ENCODE measurements at places on chromosomes 5 and 9.

DNA sequence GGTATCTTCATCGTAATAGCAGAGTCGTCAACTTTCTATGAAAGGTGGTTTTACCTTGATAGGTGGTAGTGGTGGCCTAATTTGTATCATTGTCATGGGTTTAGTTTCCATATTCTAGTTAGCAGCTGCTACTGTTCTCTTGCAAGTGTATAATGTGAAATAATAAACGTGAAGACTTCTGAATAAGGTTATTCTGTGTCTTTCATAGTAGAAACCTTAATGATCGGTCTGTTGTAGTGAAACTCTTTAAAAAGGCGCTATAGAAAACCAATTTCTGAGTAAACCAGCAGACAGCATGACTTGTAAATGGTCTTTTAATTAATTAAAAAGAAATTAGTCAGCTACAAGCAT, 1.6 kb downstream of the SET start:
- DNase-seq, result no peak

DNA sequence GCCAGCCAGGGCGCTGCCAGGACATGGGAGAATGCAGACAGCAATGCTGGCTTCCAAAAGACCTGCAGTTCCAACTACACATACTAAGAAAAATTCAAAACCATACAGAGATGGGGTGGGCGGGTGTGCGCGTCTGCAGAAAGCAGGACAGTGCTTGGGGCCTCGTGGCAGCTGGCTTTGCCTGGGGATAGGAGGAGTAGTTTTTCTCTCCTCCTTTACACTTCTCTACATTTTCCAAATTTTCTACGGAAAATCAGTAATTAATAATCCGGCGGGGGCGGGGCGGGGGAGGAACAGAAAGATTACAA, 43.6 kb upstream of the SARDH start:
- no peak for DNase-seq

DNA sequence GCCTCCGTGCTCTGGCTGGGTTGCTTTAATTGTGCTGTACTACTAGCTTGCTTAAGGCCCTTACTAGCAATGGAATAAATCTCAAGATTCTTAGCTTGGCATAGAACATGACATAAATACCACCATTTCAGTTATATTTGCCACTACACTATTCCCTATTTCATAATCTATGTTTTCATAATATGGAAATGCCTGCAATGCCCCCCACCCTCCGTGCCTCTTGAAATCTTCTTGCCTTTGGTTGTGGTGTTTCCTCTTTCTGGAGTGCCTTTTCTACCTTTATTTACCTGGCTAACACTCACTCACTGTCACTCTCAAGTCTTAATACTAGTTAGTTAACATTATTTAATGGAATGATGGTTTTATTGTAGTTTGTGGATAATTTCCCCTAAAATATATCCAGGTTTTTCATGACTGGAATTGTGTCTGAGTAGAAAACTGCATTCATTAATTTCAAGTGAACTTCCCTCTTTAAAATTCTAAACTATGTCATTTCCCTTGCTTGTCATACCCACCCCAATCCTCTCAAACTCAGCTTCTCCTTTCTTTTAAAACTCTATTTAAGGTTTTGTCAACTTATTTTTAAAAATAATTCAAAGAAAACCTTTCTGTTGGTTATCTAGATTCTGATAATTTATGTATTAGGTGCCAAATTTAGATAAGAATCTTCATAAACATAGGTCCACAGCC, 521.7 kb upstream of the DAB2 start:
- DNase-seq, result no peak

DNA sequence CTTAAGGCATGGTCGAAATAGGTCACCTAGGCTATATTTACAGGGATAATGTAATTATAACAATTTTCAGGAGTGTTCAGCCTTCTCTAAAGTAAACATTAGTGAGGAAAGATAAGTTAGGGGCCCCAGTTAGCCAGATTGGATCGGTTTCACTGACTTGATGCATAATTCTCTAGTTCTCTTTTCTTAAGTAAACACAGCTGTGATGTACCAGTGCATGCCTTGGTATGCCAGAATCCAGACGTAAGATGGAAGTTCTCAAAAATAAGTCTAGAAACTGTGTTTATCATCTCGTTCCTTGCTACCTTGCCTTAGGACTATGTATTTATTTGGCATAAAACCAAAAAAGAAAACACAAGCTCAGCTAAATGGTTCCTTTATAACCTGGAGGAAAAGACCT, 442.2 kb upstream of the CLINT1 start:
- DNase-seq, result no peak

GRCh38 chr5:160545832-160546231, 124.2 kb downstream of the PTTG1 start:
- DNase-seq, result no peak

DNA sequence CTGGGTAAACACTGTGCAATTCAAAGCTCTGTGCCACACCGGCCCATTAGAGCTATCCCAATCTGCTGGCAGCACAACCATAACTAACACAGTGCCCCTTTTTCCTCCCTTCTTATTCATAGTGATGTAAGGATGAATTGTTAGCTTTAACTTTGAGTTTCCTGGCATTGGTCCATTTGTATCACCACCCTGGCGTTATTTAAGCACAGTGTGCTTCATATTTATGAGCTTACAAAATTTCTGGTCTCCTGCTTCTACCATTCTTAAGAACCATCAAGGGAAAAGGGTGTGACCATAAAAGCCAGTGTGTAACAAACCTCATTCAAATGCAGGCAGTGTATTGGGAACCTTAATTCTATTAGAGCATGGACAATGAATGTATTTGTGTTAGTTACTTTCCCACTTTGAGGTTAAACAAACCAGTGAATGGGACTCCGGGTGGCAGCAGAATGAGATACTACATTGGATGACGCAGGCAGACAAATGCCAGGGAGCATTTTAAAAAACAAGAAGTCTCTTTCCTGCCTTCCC, 222.6 kb downstream of the TMEM161B start:
- DNase-seq, result no peak

DNA sequence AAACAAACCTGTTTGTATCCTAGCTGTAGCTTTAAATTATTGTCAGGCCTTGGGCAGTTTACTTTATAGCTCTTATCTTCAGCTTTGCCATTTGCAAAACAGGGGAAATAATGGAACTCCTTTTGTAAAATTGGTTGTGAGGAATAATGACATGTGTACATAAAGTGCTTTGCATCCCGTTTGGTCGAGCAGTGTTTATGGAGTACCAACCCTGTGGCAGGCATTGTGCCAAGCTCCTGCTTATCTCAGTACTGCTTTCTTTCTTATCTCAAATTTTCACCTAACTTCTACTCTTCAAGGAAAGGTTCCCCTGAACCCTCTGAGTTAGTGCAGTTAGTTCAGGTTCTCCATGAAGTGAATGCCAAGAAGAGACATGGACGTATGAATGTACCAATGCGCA, 9.4 kb upstream of the TENT2 start:
- no peak for DNase-seq

GRCh38 chr9:129063061-129063460, 17.9 kb upstream of the DOLPP1 start:
- DNase-seq, result no peak

GRCh38 chr5:8081179-8081578, 212.2 kb downstream of the MTRR start:
- no peak for DNase-seq

- no peak for DNase-seq
Measured at GRCh38 chr5:116097301-116097700, 12.5 kb downstream of the COMMD10 start.

DNA sequence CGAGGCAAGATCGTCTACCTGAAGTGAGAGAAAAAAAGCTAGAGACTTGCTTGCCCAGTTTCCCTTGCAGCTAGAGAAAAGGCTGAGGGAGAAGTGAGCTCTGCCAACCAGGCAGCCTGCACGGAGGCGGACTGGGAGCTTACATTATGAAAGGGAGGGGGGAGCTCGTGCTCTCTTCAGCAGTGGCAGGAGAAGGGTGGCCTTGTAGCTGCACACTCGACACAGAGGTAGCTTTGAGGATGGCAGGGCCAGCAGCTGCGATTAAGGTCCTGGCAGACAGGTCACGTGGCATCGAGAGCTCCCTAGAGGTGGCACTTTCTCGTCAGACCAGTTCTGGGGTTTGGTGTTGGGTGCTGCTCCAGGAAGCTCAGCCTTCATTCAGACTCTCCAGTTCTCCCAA, 26.7 kb downstream of the APBA1 start:
- DNase-seq, result no peak

DNA sequence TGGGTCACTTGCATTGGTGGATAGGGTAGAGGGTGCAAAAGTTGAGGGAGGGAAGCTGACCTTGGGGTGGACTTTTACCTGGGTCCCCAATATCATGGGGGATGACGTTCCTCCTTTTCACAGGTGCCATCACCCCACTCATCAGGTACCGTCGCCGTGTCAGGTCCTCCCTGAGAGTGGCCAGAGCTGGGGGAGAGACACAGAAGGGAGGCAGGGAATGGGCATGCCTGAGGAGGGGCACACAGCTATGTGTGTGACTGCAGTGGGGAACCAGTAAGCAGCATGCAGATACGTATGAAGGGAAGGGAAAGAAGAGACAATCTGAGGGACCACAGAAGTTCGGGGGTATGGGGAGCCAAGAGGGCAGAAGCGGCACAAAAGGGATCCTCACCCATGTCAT, 6.5 kb downstream of the CREB3 start:
- DNase-seq, result no peak

DNA sequence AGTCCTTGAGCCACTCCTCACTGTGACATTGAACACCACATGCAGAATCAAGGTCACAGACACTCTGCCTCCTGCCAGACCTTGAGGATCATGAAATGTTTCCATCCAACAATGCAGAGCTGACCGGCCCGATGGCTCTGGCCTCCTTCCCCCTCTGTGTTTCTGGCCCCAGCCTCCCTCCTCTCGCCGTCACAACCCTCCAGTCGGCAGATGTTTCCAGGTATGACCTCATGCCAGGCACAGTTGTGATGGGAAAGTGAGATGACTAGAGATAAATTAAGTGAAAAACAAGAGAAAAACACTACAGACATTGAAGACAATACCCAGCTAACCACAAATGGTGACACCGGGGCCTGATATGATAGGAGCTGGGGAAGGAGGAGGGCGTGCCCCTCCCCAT, 9.8 kb downstream of the NTNG2 start:
- DNase-seq, result no peak

GRCh38 chr5:54885636-54886035, 99.8 kb downstream of the ESM1 start:
- DNase-seq, result no peak

- DNase-seq, result no peak
Measured at GRCh38 chr5:62475072-62475471, 62.5 kb downstream of the IPO11 start.

DNA sequence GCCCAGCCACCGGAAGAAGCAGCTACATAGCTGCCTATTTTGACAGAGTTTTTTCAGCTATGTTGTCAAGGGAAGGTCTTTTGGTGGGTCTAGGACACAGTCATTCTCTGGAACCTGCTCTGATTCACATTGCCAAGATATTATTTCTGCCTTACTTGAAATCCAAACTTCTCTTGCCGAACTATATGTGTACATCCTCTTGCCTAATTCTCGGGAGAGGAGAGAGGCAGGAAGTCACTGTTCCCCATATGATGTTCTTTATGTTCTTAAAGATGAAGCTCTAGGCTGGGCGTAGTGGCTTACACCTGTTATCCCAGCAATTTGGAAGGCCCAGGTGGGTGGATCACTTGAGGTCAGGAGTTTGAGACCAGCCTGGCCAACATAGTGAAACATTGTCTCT, 8.6 kb downstream of the TMEM252 start:
- no peak for DNase-seq

DNA sequence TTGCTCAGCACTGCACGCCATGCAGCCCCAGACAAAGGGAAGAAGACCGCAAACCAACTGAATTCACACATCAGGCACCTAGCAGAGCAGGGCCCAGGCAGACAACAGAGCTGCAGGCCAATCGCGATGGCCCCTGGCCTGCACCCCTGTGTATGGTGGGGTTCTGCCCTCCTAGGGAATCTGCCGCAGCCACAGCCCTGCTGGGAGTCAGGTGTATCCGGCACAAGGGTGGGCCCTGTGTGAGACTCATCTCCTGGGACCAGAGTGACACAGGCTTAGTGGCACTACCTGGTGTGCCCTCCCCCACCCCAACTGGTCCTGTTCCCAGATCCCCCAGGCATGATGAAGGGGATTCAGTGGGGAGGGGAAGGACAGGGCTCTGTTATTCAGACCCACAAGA, 122.8 kb downstream of the ATPSCKMT start:
- no peak for DNase-seq

GRCh38 chr9:38022203-38022895, 46.7 kb downstream of the SHB start:
- no peak for DNase-seq

DNA sequence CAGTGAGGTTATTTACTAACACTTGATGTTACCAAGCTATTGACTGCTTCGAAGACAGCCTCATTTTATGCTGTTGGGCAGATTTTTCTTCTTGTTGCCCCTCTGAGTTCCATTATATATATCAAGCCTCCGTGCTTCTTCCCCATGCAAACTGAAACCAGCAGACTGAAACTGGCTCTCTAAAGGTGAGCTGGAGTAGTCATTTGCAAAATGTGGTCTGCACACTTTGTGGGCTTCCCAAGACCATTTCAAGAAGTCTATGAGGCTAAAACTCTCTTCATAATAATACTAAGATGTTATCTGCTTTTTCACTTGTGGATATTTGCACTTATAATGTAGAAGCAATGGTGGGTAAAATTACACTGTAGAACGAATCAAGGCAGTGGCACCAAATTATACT, 13.9 kb downstream of the SLC36A1 start:
- no peak for DNase-seq

DNA sequence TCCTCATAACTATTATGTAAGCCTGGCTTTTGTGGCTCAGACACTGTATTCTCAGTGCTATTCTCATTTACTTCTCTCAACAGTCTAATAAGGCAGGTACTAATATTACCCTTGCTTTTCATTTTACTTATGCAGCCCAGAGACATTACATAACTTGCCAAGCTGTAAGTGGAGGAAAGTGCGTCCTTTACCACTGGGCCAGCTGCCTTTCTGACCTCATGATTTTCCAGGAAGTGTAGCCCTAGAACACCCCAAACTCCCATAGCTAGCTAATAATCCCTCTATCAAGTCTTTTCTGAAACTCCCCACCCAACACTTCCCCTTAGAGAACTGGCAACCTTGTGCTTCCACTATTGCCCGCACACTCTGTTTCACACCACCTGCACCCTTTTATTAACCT, 192.9 kb upstream of the HMHB1 start:
- no peak for DNase-seq

DNA sequence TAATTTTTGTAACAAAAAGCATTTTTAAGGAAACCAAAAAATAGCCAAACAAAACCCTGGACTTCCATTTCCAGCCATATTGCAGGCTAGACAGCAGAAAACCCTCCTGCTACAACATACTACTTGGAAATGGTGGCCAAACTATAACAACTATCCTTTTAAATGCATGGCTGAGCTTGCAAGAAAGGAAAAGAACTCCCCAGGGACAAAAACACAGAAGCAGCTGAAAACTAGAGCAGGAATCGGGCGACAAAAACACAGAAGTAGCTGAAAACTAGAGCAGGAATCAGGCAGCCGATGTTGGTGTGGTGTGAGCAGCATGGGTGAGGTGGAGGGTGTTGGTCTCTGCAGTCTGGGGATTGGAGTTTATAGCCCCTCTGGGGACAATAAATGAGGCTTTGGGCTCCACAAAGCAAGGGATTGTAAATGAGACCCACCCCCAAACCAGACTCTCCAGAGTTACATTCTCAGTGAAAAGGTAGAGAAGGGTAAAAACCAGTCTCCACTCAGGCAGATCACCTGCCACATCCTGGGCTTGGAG, 95.2 kb downstream of the C9orf50 start:
- no peak for DNase-seq

GRCh38 chr9:121326130-121326838, 43.8 kb downstream of the STOM start:
- no peak for DNase-seq

All from activated CD4-positive, alpha-beta T cell treated with anti-CD3 and anti-CD28 coated beads, Interleukin-2, amount 50 U/mL, for 48 hours (primary cell).